NCI-H1694 (cell line): ENCODE measurements at places on chromosomes 3 and 15.

GRCh38 chr3:28053759-28054158 is 187.7 kb upstream of the CMC1 start:
- no peak for DNase-seq

GRCh38 chr3:62832553-62832952 is 42.7 kb downstream of the CADPS start:
- no peak for DNase-seq

DNA sequence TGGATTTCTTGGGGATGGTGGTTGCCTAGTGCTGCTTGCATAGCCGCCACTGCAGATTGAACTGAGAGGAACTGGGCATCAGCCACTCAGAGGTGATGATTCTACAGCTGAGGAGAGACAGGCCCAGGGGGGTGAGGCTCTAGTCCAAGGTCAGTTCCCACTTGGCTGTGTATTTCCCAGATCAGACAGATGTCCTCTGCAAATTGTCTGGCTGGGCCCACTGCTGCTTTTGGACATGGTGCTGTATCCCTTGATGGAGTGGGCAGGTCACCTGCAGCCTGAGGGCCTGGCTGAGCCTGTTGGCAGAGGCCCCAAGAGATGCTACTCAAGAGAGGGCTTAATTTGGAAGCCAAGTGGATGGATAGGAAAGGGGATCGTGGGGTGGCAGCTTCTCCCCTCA is 124.5 kb upstream of the CTDSPL start:
- no peak for DNase-seq

GRCh38 chr3:151919446-151919845 is 46.0 kb downstream of the SUCNR1 start:
- DNase-seq, result no peak

GRCh38 chr15:57251308-57251707 is 125.0 kb upstream of the CGNL1 start:
- no peak for DNase-seq

GRCh38 chr15:75966073-75966472 is 46.2 kb downstream of the NRG4 start:
- DNase-seq, result no peak

- no peak for DNase-seq
Measured at GRCh38 chr3:61824553-61825135, 263.3 kb downstream of the PTPRG start.

GRCh38 chr3:16860234-16860633 is 24.5 kb upstream of the PLCL2 start:
- no peak for DNase-seq

DNA sequence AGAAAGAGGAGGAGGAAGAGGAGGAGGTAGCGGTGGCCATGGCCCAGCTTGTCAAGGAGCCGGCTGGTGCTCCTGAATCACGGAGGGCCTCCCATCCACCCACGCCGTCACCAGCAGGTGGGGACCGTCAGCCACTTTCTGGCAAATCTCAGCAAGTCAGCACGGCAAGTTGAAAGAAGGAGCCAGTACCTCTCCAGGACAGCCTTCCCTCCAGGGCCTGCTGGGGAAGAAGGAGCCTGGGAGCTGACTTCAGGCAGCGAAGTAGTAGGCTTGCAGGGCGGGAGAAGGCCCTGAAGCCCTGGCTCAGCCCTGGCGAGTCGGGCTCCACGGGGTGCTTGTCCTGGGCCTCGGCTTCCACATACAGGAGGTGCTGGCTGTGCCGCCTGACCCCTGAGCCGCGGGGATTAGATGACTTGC is 99.2 kb upstream of the TRPM1 start:
- DNase-seq, result no peak

GRCh38 chr15:50718700-50719125 is 32.1 kb upstream of the TRPM7 start:
- DNase-seq, result no peak

DNA sequence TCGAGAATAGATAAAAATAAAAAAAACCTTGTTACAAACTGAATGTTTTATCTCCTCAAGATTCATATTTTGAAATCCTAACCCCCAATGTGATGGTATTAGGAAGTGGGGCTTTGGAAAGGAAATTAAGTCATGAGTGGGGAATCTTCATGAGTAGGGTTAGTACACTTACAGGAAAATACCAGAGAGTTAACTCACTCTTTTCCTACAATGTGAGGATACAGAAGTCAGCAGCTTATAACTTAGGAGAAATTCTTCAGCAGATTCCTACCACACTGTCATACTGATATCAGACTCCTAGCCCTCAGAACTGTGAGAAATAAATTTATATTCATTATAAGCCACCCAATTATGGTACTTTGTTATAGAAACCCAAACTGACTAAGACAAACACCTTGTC is 453.1 kb downstream of the GBE1 start:
- DNase-seq, result no peak

- no peak for DNase-seq
Measured at GRCh38 chr3:71786551-71786950, 1.6 kb upstream of the PROK2 start.

DNA sequence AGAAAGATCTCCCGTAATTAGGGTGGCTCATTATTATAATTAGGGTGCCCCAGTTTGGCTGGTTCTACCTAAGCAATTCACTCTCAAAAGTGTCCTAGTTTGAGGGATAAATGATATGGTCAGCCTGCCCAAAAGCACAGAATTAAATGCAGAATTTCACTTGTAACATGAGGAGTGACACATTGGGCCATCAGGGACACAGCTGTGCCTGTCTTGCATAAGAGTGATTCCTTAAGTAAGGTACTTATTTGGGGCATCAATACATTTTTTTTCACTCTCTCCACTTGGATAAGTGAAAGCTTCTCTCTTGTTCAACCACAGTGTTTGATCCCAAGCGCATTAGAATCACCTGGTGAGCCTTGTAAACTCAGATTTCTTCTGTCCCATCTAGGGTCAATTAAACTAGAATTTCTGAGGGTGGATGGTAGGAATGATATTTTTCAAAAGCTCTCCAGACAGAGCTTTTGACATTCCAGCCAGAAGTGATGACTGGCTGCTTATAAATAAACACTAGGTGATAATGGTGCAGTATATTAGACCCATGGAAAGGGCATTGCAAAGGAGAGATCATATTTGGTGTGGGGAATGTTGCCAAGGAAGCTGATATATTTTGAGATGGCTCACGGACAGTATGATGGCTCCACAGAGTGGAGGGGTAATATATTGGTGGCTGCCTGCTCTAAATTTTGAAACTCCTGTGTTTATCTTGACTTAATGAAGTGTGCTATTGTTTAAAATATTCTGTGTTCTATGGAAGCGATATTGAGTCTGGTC is 458.1 kb upstream of the RASGRP1 start:
- DNase-seq, result no peak
